ENCODE measurements at places on chromosomes 4 and X.
A peak's percentile ranks its signal among the peaks of the same experiment; 100 is the strongest.

DNA sequence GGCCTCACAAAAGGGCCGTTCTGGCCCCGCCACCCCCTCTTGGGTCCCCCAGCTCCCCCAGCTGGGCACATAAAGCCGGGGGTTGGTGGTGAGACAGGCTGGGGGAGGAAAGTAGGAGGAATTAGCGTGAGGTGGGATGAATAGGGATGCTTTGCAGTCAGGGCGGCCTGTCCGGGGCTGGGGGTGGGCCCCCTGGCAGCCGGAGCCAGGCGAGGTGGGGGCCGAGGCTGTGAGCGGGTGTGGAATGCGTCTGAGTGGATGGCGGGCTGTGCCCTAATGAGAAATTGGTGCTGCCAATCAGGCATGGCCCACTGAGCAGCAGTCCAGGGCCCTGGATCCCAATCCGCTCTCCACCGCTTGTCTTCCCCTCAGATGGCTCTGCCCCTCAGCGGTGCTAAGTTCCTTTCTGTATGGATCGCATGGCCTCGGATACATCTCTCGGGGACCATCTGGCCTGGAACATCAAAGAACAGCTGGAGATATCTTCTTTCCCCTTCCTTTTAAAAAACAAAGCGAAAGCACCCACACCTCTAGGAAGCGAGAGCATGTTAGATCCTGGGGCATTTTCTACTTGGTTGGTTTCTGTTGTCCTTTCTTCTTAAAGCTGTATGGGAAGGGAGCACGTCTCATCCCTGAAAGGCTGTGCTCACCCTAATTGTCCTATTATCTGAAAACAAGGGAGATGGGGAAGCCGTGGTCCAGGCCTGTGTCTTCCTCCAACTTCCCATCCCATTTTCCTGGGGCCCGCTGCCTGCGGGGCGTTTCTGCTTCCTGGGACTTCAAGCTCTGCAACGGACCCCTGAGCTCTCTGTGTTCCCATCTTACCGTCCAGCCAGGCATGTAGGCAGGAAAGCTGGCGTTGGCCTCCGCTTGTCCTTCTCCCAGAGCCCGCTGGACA lies 106.9 kb downstream of the SORCS2 start:
- DNase-seq, result no peak

GRCh38 chrX:11787564-11787963 lies 29.5 kb downstream of the MSL3 start:
- DNase-seq, result peak; percentile 69

GRCh38 chrX:23344238-23344903 lies 9.7 kb downstream of the PTCHD1 start:
- no peak for DNase-seq

- no peak for DNase-seq
These were observed 42.3 kb upstream of the LNX1 start for GRCh38 chr4:53633608-53634007.

DNA sequence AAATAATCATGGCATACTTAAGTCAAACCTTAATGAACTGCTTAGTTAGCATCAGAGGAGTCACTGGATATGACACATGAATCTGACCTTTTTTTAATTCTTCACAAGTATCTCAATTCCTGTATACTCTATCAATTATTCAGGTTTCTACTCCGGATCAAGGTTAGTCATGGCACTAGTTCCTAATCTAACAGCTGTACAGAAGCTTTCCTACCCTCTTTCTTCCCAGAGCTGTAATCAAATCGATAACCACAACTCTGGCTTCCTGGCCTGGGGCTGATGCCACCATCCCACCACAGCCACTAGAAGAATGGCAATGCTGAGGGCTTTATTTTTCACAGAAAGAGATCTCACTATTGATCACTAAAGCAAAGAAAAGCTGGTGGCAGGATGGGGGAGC lies 718.5 kb downstream of the SMARCA1 start:
- no peak for DNase-seq

- no peak for DNase-seq
These were observed 670.5 kb downstream of the GABRG1 start for GRCh38 chr4:45453258-45453853.

DNA sequence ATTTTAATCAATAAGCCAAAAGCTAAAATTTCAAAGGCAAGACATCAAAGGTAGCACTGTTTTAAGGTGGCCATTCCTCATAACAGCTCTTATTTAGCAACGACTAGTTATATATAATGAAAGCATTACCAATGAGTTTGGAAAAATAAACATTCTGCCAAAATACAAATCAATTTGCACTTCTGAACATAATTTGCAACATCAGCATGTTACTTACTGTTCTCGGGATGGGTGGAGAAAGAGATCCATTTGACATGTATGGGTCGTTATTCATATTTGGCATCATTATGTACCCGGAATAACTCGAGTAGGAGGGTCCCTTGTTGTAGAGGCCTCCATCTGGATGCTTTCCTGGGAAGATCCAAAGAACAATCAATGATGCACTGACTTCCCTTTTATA lies 5.4 kb downstream of the LEF1 start:
- no peak for DNase-seq

DNA sequence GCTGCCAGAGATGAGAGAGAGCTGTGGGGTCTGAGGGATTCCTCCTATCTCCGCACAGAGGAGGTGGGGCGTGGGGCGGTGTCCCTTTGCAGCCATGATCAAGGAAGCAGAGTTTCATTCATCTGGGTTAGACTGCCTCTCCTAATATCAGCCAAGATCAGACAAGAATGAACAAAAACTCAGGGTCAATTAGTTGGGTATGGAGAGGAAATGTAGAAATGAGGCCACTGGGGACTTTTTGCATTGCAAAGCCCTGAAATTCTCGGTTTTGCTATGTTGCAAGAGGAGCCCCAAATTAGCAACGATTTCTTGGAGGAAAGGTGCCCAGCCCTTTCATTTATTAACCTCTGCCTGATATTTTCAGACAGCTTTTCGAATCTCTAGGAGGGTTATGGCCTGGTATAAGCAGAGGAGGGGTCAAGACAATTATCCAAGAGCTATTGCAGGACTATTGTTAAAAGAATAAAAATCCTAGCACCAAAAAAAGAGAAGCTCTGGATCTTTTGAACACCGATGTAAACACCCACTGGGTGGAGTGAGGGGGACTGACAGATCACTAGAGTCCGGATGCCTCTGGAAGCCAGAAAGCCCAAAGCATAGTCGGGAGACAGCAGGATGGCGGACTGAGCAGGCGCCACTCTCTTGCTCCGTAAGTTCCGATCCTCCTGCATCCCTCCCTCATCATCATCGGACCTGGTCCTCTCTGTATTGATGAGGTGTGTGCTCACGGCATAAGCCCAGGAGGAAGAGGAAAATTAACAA lies 34.4 kb upstream of the ACSL1 start:
- no peak for DNase-seq

DNA sequence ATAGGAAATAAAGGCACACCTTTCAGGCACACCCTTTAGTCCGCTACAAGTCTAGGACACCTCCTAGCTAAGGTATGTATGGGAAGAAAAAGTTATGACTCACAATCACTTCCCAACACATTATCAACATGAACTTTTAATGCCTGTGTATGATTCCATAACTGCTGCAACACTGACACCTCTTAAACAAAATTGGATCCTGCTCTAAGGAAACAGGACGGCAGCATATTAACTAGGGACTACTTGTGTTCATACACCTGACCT lies 2.4 kb upstream of the PPP3CA start:
- no peak for DNase-seq

- DNase-seq, result no peak
These were observed 237.8 kb downstream of the ADGRL3 start for GRCh38 chr4:61437923-61438322.
